ENCODE measurements at places on chromosomes 11 and 22. TPM values are rescaled to one million over a fixed set of nuclear protein-coding genes. Genes with fewer than 3 reads are reported as not detected.

GRCh38 chr11:86670911-86671310 is 1.5 kb downstream of the ME3 start:
- no peak for DNase-seq

The UCP2 gene
- total RNA-seq = 267 TPM

The MMP13 gene
- total RNA-seq = not detected

DNA sequence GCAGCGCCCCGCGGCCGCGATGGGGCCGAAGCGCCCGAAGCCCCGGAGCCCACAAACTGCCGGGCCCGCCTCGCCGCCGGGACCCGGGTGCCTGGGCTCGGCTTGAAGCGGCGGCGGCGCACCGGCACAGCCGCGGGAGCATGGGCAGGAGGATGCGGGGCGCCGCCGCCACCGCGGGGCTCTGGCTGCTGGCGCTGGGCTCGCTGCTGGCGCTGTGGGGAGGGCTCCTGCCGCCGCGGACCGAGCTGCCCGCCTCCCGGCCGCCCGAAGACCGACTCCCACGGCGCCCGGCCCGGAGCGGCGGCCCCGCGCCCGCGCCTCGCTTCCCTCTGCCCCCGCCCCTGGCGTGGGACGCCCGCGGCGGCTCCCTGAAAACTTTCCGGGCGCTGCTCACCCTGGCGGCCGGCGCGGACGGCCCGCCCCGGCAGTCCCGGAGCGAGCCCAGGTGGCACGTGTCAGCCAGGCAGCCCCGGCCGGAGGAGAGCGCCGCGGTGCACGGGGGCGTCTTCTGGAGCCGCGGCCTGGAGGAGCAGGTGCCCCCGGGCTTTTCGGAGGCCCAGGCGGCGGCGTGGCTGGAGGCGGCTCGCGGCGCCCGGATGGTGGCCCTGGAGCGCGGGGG is 346 bp downstream of the FJX1 start:
- peak; percentile 55 for DNase-seq

GRCh38 chr11:85823816-85824215 is 12.9 kb upstream of the SYTL2 start:
- peak; percentile 52 for DNase-seq

The PDE2A gene
- not detected for total RNA-seq

DNA sequence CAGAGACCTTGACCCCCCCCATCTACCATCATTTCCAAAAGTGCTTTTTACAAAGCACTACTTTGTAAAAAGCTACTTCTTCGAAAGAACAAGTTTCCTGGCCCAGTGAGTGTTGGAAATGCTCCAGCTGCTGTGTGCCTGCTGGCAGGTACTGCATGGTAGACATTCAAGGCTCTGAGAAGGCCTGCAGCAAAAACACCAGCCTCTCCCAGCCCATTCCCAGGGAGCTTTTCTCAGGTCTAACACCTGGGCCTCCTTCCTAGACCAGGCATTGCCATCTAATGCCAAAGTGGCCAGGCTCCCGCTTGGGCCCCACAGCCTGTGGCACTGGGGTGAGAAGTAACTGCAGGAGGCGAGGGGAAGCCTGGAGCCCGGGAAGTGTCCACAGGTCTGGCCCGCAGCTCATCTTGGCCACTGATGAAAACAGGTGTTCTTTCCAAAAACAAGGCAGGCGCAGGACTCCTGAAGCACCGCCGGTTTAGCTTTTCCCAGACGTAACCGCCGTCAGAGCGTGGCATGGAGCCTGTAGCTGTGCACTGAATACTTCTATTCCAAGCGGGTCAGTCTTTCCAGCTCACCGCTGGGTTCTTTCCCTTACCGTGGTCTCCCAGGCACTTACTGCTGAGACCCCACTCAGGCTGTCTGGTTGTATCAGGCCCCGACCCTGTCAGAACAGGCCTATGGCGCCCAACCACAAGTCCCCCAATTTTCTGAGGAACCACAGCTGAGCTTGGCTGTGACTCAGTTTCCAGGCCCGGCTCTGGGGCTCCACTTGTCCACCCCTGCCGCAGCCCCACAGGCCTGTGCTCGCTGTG is 1.2 kb upstream of the TCIRG1 start:
- DNase-seq = no peak

The B3GAT1 gene
- 0.44 TPM for total RNA-seq

DNA sequence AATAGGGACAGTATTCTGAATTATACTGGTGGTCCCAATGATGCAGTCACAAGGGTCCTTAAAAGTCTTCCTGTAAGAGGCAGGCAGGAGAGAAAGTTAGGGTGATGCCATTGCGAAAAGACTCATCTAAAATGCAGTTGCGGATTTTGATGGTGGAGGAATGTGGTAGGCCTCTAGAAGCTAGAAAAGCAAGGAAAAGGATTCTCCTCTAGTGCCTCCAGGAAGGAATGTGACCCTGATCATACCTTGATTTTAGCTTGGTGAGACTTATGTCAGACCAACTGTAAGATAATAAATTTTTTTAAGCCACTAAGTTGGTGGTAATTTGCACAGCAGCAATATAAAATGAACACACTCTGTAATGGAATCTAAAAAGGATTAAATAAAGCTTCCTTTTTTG is 33.8 kb downstream of the CHORDC1 start:
- no peak for DNase-seq

The FJX1 gene
- total RNA-seq = not detected

DNA sequence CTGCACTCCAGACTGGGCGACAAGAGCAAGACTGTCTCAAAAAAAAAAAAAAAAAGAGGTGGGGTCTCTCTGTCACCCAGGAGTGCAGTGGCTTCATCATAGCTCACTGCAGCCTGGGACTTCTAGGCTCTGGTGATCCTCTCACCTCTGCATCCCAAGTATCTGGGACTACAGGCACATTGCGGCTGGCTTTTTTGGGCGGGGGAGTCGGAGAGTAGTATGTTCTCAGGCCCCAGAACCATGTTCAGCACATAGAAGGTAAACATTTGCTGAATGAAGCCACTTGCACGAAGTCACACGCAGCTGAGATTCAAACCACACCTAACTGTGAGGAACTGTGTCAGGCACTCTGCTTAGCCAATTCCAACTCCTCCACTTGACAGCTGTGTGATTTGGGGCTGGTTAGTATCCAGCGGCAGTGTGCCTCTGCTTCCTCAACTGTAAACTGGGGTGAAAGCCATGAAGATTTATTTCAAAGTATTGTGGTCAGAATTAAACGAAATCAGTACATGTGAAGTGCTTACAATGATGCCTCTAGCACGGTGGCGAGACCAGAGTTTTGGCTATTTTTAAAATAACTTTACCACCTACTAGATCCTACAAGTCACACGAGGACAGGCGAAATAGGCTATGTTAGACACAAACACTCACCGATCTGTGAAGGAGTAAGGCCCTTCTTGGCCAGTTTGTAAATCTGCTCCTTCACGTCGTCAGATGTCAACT is 789 bp downstream of the RPS13 start:
- DNase-seq = no peak

GRCh38 chr11:20661445-20661844 is 7.9 kb upstream of the NELL1 start:
- no peak for DNase-seq

DNA sequence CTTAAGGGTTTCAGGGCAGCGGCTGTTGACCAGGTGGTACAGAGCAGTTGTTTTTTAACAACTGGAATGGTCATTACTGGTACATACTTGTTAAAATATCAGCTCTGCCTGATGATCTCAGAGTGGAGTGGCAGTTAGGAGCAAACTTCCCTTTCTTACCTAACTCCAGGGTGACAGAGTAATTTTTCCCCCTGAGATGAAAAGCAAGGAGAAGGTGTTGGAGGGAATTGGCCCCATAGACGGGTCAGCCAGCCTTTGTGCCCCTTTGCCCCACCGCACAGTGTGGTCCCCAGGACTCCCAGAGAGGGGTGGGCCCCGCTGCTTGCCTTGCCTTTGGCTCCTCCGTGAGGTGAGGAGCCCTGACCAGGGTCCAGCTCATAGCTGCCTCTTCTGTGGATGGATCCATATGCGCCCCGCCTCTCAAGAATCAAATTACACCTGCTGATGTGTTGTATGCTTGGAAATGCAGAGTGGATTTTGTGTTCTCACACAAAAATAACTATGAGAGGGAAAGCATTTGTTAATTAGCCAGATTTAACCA is 27.0 kb upstream of the SORL1-AS1 start:
- no peak for DNase-seq

The HMOX1 gene
- 5.2 TPM for total RNA-seq

DNA sequence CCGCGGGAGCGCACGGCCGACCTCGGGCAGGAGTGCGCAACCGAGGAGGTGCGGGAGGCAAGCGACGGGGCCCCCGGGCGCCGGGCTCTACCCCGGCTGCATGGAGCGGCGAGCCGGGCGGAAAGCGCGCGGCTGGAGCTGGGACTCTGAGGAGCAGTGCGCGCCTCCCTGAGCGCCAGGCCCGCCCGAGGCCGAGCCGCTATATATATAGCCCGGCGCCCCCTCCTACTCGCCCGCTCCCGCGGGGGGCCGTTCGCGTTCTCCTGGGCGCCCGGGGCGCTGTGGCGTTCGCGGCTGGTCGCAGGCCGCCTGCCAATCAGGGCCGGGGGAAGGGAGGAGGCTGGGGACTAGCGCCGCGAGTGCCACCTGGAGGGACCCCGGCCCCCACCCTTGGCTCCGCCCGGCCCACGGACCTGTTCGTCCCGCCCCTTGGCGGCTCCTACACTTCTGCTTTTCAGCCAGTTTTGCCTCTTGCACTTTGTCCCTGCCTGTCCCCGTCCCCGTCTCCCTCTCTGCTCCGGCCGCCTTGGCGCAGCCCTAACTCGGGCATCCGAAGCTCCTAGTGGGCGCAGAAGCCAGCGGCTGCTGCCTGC is at the start of gene FGF4:
TSS of gene FGF4 (minus strand) at position 179 of the 593 bp plus-strand sequence. CDS start 257 bp downstream, outside the sequence.
- DNase-seq = no peak

The ANO5 gene
- 0.09 TPM for total RNA-seq

The OR4D5 gene
- total RNA-seq = not detected

The FAM180B gene
- total RNA-seq = not detected

The ARVCF gene
- total RNA-seq = 1.6 TPM

The SLC22A6 gene
- total RNA-seq = not detected

The SCN2B gene
- total RNA-seq = not detected

GRCh38 chr11:130831506-130831905 is 84.8 kb downstream of the SNX19 start:
- no peak for DNase-seq

DNA sequence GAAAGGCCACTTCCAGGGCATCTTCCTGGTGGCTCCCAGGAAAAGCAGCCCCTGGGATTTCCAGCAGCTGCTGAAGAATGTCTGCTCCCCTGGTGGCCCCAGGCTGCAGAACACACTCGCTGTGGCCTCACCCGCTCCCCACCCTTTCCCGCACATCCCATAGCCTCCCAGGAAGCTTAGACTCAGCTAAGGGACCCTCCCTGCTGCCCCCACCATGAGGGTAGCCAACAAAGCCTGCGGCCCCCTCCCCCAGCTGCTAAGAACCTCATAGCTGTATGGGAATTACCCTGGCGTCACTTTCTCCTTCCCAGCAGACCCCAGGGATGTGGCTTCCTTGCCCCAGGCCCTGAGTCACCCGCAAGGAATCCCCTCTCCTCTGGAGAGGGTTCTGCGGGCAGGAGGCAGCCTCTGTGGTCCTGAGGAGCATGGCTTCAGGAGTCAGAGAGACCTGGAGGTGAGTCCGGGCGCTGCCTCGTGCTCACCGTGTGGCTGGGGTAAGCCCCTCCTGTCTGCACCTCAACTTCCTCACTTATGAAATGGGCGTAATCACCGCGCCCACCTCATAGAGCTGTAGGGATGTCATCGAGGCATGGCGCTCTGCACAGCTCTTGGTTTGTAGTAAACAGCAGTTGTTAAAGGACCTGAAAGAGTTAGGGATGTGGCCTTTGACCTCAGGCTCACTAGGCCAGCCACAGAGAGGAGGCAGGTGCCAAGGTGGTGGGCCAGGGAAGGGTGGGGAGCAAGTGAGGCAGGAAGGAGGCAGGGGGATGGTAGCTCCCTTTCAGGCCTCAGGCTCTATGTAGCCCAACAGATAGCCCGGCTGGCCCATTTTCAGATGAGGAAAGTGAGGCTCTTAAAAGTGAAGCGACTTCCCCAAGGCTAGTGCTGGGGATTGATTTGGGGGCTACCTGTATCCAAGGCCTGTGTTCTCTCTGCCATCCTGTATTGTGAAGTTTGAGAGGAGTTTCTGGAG is 71.2 kb downstream of the LRRC32 start:
- no peak for DNase-seq

GRCh38 chr11:103344886-103345285 is 235.7 kb downstream of the DYNC2H1 start:
- no peak for DNase-seq

The JRKL gene
- 12.7 TPM for total RNA-seq

The LIF gene
- total RNA-seq = 508 TPM

The RPS25 gene
- total RNA-seq = 1,460 TPM

DNA sequence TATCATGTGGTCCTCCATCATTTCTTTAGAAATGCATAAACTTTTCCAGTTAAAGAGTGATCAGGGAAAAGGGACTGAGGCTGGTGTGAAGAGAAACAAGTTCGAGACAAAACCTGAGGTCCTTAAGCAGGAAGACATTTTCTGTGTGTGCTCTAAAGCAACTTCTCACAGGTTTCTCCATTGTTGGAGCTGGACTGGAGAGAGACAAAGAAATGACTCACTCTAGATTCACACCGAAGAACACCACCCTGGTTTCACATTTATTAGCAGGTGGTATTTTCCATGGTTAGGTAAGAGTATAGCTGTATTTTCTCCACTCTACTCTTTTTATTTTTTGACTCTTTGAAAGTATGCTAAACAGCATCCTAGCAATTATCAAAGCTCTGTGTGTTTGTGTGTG is 736.4 kb downstream of the KCNA4 start:
- DNase-seq = no peak

The PRSS23 gene
- total RNA-seq = 0.17 TPM

GRCh38 chr11:126378763-126379162 is 23.3 kb downstream of the ST3GAL4 start:
- DNase-seq = no peak

GRCh38 chr11:113332023-113332422 is 17.6 kb downstream of the TTC12 start:
- DNase-seq = no peak
